MM.1S (cell line): ENCODE measurements at places on chromosomes 3 and 15.

DNA sequence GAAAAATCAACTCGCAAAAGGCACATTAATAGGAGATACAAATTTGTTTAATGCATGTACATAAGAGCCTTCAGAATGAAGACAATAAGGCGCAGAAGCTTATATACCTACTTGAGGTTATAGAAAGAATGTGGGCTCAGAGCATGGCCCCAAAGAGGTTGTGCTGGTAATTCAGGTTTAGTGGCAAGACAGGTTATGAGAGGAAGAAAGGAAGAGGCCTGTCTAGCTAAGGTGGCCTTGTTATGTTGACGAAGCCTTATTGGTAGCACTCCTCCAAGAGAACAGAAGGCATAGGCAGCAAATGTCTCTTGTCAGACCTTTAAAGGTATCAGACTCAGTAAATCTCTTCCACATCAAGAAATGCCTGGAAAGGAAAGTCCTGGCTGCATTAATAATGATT, 290.8 kb downstream of the MCTP2 start:
- no peak for DNase-seq

GRCh38 chr3:141661229-141662196, 76.6 kb upstream of the RNF7 start:
- no peak for DNase-seq

DNA sequence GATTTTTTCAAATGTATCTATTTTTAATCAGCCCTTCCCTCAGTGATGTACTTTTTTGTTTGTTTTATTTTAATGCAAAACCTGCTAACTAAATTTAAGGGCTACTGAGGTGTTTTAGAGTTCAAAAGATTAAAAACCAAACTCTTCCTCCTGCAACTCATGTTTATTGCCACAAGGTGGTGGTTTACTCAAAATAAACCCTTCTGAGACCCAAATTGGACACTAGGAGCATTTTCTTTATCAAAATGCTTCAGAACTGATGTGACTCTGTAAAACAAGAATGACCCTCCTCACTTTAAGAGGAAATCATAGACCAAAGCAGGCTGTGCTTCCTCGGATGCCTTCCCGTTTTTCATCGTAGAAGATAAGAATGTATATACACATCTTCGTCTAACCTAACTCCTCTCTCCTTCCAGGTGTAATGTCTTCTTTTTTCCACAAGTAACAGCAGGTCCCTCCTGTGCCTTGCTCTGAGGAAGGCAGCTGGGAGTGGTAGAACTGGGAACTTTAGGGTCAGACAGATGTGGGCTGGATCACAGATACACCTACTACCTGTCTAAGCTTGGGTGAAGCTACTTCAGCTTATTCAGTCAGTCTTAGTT, 2.9 kb upstream of the NME9 start:
- peak; percentile 50 for DNase-seq

- DNase-seq, result no peak
Measured at GRCh38 chr3:187789872-187790271, 44.6 kb upstream of the BCL6 start.

- no peak for DNase-seq
Measured at GRCh38 chr3:171261487-171261886, 198.7 kb downstream of the TNIK start.

GRCh38 chr3:18687286-18687685, 262.1 kb upstream of the SATB1 start:
- no peak for DNase-seq

DNA sequence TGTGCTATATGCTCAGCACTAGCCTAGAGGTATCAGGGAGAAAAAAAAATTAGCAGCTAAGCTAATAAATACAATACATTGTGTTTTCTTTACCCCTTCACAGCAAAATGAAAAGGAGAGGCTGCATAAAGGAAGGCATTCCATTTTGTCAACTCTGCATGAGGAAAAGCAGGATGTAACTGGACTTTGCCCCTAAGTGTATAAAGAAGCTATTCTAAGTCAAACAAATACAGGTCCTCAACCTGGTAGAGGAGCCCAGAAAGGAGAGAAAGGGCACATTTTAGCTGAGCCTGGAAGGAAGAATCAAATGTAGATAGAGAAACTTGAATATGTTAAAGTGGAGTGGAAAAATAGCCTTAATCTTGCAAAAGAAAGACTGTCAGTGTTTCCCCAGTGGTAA, 89.0 kb upstream of the SPRED1 start:
- DNase-seq, result no peak

GRCh38 chr3:197352382-197352781, 54.0 kb upstream of the DLG1 start:
- DNase-seq, result no peak

DNA sequence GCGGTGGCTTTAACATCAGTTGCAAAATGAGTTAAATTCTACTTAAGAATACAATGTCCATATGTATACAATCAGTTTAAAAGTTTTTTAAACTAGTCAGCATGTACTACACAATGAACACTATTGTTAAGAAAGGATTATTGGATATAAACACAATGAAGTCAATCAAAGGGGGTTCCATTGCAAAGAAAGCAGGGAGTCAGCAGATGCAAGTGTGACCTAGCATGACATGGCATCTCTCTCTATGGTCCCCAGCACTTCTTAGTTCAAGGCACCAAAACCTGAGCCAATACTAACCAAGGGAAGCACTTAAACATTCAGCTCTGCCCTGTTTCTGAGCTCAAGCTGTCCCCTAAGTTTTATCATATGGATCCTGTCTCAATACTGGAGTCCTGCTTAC, 17.0 kb downstream of the KLHL6 start:
- no peak for DNase-seq

- peak; percentile 77 for DNase-seq
Measured at GRCh38 chr3:53114011-53114400, 16.2 kb downstream of the RFT1 start.

GRCh38 chr3:134369861-134370596, 4.2 kb downstream of the AMOTL2 start:
- DNase-seq, result no peak

- DNase-seq, result no peak
Measured at GRCh38 chr15:58889363-58889762, 44.1 kb downstream of the SLTM start.

DNA sequence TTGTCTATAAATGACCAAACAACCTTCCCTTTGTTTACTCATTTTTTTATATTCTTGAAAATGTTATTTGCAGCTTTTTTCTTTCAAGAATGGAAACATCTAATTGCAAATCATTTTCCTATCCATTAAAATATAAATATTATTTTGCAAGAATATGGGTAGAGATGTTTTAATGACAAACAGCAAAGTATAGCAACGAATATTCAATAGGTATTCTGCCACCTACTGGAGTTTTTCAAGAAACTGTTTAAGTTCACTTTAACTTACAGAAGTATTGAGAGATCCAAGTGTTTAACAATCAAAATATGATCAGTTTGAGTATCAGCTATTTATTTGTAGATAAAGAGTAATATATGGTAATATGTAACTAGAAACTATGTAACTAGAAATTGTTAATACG, 6.9 kb upstream of the EOGT start:
- peak; percentile 32 for DNase-seq

DNA sequence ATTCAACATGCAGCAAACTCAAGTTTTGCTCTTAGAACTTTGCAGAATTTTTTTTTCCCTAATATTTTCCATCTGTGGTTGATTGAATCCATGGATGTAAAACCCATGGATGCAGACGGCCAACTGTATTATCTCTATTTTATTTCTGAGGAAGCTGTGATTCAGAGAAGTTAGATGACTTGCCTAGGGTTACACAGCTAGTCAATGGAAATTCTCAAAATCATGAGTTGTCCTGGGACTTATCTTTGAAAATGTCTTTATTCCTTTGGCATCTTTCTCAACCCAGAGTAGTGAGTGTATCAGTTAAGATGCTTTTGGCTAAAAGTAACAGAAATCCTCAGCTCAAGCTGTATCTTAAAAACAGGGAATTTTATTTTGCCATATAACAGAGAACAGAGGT, 107.9 kb upstream of the GALNT15 start:
- DNase-seq, result no peak
